Adipocyte (in vitro differentiated cells): ENCODE measurements at places on chromosomes 11 and 22.

DNA sequence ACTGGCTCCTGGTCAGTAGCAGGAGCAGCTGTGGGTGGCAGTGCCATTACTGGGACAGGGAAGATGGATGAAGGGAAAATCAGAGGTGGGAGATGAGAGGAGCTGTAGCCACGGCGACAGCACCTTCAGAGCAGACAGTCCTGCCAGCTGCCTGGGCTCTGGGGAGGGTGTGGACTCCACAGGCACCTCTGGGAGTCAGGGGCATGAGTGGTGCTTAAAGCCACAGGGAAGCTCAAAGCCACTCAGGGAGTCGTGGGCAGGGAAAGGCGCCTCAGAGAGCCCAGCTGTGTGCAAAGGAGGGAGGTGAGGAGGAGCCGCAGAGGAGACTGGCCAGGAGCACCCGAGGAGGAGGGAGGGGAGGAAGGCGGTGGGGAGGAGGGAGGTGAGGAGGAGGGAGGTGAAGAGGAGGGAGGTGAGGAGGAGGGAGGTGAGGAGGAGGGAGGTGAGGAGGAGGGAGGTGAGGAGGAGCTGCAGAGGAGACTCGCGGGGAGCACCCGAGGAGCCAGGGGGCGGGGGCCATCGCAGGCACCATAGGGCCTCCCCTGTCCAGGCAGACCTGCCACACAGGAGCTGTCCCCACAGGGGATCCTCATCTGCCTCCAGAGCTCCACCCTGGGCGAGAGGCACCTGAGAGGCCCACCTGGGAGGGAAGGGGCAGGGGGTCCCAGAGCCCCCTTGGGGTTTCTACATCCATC, 977.6 kb downstream of the BRD1 start:
- no peak for DNase-seq

- peak; percentile 78 for DNase-seq
These were observed 36.1 kb upstream of the AMOTL1 start for GRCh38 chr11:94731880-94732601.

- no peak for DNase-seq
These were observed 47.7 kb downstream of the TST start for GRCh38 chr22:36971341-36972125.

GRCh38 chr11:91966368-91966767, 258.2 kb upstream of the FAT3 start:
- DNase-seq = no peak

DNA sequence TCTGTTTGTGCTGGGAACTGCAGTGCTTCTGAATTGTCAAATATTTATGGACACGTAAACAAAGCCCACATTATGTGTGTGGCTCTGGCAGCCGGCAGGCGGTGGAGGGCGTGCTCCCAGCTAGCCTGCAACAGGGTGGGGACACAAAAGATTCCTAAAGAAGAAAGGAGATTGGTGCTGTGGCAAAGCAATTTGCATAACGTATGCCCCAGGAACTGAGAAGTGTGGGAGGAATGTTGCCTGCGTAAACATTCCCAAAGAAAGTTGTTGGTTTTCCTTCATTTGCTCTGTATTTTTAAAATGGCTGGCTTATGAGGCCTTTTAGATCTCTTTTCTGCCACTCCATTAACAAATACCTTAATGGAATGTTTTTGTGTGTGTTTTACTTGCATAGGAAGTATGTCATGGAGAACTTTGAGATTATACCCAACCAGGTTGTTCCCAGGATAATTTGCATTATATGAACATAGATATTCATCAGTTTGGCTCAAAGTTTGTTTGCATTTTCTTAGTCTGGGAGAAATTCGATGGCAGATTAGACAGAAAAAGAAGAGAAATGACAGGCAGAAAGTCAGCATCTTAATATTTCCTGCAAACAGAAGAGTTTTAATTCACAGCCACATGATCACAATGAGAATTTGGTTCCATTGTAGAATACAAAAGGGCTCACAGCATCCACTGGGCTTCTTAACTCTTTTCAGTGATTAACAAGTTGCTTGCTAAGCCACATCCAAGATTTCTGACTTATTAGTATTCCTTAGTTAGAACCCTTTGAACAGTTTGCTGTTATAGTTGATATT, 41.8 kb upstream of the DLAT start:
- DNase-seq = no peak

DNA sequence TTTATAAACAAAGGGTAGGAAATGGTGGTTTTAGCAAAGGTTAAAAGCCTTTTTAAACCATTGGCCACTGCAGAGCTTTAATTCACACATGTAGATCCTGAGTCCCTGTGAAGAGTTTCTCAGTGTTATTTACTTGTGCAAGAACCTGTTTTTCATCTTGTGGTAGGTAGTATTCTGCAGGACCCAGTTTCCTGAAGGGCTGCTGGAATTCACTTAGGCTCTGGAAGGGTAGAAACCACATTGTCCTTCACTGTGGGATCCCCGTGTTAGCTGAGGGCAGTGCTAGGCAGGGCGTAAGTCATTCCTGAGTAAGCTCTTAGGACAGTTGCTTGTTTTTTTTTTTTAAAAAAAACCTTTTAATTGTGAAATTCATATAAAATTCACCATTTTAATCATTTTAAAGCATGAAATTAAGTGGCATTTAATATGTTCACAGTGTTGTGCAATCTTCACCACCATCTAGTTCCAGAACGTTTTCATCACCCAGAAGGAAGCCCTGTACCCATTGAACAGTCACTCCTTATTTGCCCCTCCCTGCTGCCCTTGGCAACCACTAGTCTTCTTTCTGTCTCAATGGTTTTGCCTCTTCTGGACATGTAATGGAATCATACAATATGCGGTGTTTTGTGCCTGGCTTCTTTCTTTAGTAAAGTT, 77.7 kb downstream of the C22orf31 start:
- DNase-seq = no peak

DNA sequence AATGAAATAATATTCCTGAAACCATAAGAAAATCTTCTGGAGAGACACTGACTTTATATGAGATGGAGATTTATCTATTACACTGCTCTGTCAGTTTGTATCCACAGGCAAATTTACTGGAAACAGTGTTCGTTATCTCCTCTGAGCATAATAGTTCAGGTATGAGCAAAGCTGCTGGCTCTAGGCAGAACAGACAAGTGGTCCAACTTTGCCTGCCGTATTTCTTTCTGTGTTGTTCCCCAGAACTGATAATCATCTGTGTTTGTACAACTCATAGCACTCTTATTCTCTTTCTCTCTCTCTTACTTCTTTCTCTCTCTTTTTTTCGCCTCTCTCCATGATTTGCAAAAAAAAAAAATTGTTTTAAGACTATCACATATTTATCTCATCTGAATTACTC, 623.8 kb upstream of the CHORDC1 start:
- no peak for DNase-seq

DNA sequence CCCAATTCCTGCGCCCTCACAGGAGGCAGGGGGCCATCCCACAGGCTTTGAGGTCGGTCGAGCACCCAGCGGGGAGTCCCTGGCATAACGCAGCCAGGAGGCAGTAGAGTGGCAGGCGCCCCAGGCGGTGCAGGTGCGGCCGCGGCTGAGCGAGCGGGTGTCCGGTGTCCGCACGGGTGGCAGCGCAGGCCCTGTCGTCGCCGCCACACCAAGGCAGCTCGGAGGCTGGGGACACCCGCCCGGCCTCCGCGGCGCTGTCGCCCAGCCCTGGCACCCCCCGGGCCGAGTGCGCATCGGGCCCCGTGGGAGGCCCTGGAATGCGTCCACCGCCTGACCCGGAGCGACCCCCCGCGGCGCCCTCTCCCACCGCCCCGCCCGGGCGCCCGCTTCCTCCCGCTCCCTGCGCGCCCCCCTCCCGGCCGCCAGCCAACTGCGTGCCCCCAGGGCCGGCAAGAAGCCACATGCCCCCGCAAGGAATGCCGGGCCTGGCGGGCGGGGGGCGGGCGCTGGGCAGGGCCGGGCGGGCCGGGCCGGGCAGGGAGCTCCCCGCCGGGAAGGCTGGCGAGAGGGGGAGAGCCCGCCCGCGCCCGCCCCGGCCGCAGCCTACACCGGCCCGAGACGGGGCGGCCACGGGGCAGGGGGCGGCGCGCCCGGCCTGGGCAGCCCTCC, 33.9 kb downstream of the PRDM11 start:
- DNase-seq = peak; percentile 62

DNA sequence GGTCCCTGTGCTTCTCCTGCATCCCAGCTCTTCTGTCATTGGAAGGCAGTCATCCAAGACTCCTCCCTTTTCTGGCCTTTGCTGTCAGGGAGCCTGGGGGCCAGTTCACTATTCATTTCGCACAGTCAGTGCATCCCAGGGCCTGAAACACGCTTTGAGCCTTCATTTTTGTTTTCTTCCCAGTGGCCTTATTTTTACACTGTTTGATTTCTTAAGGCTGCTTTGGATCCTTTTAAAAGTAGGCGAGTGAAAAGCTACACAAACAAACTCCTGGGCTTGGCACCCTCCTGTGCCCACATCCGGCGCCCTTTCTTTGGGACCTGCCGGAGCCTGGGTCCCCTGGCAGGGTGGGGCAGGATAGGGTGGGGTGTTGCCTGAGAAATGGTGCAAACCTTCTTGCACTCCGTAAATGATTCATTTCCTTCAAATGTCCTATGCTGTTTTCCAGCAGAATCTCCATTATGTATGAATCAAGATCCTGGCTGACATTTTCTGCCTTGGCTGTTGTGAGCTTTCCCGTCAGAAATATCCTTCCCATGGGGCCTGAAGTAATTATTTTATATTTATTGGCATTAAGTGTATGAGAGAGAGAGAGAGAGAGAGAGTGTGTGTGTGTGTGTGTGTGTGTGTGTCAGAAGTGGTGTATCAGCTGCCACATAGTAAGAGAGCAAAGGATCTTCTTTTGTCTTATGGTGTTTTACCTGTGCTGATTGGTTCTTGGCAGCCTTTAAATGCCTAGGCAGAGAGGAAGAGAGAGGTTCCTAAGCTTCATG, 45.6 kb downstream of the BCR start:
- DNase-seq = peak; percentile 37

- DNase-seq = no peak
These were observed 755.0 kb downstream of the KCNA4 start for GRCh38 chr11:29261831-29262230.

DNA sequence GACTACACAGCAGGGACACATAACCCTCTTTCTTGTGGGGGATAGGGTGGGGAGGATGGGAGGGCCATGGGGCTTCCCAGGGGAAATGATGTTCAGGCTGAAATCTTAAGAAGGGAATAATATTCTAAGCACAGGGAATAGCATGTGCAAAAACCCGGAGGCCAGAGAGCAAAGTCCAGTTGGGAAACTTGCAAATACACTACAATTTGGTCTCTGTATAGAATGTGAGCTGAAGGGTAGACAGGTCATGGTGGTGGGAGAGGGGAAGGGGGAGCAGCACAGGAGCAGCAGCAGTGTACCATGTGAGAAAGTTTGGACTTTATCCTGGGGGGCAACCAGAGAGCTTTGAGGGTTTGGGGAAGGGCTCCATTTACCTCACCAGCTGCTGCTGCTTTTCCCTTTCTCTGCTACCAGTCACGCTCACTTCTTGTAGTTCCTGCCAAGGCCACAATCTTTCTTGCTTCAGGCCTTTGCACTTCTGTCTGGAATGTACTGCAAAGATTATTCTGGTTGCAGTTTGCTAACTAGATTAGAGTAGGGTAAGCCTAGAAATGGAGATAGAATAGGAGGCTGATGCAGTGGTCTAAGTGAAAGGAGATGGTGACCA, 43.0 kb downstream of the KREMEN1 start:
- DNase-seq = peak; percentile 45

DNA sequence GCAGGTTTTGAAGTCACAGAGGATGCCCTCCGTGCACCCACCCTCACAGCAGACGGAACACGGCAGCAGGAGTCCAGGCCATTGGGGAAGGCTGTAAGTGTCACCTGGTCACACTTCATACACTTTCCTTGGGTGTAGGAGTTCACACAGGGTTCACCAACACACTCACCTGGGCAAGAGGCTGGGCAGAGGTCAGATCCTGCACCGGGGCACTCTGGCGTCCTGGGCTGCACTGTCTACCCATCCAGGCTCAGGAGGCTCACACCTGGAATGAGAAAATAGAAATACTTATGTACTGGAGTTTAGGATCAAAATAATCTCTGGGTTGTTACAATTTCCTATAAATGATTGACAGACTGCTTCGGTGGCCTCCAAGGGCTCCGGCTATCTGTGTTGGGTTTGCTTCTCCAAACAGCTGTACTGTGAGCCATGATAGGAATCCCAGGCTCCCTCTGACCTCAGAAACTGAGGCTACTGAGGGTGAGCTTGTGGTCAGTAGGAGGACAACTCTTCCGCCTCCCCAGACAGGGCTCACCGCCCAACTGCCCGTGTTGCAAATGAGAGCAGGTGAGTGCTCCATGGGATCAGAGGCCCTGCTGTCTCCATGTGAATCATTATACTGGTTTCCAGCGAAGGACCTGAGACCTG, 20.1 kb upstream of the CARS1 start:
- no peak for DNase-seq

- DNase-seq = peak; percentile 63
These were observed 27.7 kb downstream of the DNAJC24 start for GRCh38 chr11:31397239-31397834.

DNA sequence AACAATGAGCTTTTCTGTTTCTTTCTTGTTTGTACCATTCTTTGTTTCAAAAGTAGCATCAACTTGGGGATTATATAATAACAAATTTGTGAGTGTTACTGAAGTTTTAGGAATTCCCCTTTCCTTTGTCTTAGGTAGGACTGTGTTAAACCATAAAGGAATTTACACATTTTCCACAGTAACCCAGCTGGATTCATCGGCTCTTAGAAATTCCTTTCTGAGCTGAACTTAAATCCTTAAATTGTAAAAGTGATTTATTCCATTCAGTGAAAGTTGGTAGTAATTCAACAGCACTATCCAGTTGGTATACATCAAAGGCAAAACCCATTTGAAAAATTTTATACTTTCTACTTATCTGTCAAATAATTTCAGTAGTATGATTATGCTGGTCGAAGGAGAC, 11.8 kb downstream of the EMSY start:
- no peak for DNase-seq

GRCh38 chr11:106418791-106419190, 341.3 kb downstream of the AASDHPPT start:
- DNase-seq = no peak

GRCh38 chr11:119107538-119108145, 498 bp downstream of the C2CD2L start:
- peak; percentile 52 for DNase-seq

DNA sequence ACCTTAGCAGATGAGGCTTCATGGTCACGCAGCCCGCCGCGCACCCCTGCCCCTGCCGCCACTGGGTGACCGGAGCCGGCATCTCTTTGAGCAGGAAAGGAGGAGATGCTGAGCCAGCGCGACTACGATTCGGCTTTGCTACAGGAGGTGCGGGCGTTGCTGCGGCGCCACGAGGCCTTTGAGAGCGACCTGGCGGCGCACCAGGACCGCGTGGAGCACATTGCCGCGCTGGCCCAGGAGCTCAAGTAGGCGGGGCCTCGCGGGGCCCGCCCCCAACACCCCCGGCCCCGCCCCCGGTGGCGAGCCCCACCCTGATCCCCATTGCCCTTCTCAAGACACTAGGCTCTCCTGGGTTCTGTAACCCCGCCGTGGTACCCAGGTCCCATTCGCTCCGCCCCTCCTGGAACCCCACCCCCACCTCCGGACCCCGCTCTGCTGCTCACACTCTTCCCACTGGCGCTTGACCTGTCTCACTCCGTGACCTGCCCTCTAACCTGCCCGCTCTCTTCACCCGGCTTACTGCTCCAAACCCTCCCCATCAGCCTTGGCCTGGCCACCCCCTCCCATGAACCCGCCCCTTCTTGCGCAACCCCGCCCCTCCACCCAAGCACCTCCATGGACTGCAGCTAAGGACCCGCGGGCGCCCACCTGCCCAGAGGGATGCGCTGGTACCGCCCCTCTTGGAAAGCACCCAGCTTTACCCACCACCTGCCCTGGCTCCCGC, 9.1 kb downstream of the CTSF start:
- no peak for DNase-seq
